Activated T-cell treated with anti-CD3 and anti-CD28 coated beads, Interleukin-2, amount 50 U/mL, for 1 hour (primary cell): ENCODE measurements at places on chromosomes 12 and 14.

DNA sequence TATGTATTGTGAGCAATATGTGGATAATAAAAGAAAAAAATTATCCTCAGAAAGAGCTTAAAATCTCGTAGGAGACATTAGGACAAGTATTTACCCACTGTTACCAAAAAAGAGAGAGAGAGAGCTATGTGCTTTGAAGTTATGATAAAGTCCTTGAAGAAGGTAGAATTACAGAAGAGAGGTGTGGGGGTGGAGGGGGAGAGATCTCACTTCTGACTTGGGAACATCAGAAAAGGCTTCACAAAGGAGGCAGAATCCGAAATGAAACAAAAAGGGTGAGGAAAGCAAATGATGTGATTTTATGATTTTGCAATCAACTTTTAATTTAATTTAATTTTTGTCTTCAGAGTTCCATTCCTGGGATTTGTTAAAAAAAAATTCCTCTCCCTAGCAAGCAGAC is 311.8 kb upstream of the ATP2B1 start:
- no peak for DNase-seq

DNA sequence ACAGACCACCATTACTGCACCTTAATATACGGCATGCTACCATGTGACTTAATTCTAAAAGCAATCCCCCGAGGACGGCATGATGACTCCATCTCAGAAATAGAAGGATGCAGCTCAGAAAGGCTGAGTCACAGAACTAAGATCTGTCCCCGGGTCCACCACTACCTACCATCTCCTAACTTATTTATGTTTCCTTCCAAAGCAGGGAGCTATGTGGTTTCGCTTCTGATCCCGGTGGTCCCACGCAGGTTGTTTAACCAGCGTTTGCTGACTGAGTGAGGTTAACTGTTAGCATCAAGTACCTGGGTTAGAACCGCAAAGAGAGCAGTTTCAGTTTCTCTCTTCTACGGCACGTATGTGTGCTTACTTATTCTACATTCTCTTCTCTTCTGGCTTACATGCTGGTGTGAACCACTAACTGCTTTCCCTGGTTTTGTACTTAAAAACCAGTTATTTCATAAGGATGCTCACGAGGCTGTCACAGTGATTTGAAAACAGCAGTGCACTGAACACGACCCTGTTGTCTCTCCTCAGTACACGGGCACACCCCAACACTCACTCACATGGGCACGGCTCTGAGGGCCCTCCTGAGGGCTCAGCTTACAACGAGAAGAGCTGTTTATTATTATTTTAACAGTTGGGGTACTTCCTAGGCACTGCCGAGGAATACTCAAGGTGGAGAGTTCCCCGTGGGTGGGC is 66.7 kb downstream of the CCDC88C start:
- DNase-seq = peak; percentile 58

DNA sequence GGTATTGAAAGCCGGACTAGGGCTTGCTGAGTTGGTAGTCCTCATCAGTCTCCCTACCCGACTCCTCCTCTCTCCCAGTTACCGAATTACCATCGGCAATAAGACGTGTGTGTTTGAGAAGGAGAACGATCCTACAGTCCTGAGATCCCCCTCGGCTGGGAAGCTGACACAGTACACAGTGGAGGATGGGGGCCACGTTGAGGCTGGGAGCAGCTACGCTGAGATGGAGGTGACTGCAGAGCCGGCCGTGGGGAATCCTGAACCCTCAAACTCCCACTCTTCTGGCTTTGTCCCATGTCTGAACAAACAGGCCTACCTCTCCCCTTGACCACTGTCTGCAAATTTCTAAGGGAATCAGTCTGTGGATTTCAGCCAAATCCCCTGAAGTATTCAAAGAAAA is 82.9 kb downstream of the ACACB start:
- no peak for DNase-seq

GRCh38 chr12:117134059-117134458 is 34.8 kb upstream of the TESC start:
- peak; percentile 49 for DNase-seq

GRCh38 chr14:102732924-102733323 is 44.3 kb upstream of the TRAF3 start:
- DNase-seq = peak; percentile 14

- no peak for DNase-seq
These were observed 53.6 kb downstream of the ERO1A start for GRCh38 chr14:52641745-52642144.

- DNase-seq = no peak
These were observed 558.7 kb upstream of the USP15 start for GRCh38 chr12:61701471-61701870.

GRCh38 chr12:43957732-43958372 is 122.0 kb downstream of the TMEM117 start:
- no peak for DNase-seq

DNA sequence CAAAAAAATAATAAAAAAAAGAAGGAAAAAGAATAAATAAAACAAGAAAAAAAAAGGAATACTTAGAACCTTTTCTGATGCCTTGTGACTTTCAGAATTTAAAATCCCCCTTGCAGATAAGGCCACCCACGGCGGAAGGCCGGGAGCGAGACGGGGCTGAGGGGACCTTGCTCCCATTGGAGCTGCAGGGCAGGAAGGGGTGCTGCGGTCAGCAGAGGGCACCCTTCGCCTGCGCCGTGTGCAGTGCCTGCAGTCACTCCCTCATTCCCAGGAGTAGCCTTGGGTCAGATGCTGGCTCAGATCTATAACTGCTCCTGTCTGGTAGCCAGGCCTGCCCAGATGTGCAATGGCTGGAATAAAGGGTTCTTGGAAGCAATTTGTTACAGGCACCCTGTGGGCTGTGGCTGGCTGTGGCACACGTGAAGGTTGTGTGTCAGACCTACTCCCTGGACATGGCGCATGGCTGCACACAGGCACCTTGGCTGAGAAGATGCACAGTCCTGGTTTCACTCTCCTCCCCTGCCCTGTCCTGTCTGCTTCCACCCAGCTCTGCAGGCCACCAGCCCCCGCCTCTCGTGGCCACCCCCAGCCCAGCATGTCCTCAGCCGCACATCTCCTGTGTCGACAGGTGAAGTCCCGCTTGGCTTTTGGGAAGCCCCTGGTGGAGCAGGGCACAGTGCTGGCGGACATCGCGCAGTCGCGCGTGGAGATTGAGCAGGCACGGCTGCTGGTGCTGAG is 13.4 kb upstream of the ALDH2 start:
- no peak for DNase-seq

GRCh38 chr12:124352839-124353238 is 57.9 kb downstream of the RFLNA start:
- DNase-seq = no peak

- DNase-seq = no peak
These were observed 141.1 kb downstream of the ANO6 start for GRCh38 chr12:45356822-45357538.

DNA sequence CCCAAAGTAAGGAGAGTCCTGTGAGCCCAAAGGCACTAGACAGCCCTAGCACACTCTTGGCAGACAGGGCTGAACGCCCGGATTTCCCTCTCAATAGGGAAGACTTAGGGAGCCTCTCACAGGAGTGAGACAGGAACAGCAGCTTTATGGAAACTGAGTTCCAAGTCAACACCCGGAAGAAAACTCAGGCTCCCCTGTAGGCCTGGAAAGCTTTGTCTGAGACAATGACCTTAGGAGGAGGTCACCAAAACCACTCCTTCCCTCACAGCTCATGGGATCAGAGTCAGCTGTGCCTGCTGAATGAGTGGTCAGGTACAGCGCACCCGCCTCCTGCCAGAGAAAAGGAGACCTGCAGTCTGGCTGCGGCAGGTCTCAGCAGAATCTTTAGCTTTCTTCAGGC is 229.5 kb downstream of the CACNA1C start:
- no peak for DNase-seq

GRCh38 chr14:102530828-102531478 is 21.4 kb upstream of the ANKRD9 start:
- no peak for DNase-seq

DNA sequence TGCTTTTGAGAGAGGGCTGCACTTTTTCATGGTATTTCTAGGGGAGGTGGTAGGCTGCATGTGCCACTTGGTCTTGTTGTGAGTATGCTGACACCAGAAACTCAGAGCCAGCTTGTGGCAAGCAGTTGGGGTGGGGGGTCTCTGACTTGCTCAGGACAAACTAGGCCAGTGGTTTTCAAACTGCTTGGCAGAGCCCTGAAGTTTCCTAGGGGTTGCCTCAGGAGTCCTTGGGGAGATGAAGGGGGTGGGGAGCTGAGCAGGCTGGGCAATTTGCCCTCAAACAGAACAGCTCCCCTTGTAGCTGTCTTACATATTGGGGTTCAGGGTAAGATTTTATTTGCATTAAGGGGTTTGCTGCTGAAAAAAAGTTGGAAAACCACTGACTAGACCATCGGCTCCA is 3.9 kb downstream of the BCL2L2 start:
- no peak for DNase-seq

DNA sequence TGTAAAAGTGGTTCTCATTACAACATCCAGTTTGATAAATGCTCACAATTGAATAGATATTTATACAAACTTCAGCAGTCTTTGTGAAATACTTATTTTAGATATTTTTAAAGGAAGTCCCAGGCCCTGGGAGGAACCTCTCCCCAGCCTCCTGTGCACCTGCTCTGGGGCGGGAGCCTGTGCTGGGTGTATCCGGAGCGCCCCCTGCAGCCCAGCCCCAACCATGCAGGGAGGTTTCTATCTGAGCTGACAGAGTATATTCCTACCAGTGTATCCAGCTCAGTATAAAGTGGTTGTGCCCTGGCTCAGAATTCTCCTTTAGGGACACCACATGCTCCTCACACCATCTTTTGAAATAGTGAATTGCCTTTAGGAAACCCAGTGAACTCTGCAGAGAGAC is 851.8 kb downstream of the TMEM121 start:
- DNase-seq = peak; percentile 53

- DNase-seq = no peak
These were observed 61.1 kb downstream of the ATP2A2 start for GRCh38 chr12:110342157-110342556.

GRCh38 chr14:48333221-48333920 is 658.0 kb upstream of the MDGA2 start:
- DNase-seq = no peak

DNA sequence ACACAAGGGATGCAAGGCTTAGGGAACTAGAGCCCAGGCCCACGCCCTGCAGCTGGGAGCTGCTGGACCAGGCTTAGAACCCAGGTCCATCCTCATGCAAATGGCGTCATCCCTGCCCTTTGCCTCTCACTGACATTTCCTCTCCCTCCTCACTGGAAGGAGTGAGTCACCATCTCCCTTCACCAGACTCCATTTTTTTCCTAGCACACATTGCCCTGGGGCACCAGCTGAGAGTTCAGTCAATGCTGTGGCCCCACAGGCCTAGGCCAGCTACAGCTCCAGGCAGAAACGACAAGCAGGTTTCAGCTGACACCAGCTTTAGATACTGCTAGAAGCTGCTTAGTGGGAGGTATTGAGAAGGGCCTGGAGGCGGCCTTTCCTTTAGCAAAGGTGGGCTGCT is 98.9 kb downstream of the RIMBP2 start:
- no peak for DNase-seq

GRCh38 chr14:64807551-64807950 is 72.2 kb downstream of the SPTB start:
- no peak for DNase-seq

- DNase-seq = no peak
These were observed 126.5 kb downstream of the NCOR2 start for GRCh38 chr12:124440841-124441381.

DNA sequence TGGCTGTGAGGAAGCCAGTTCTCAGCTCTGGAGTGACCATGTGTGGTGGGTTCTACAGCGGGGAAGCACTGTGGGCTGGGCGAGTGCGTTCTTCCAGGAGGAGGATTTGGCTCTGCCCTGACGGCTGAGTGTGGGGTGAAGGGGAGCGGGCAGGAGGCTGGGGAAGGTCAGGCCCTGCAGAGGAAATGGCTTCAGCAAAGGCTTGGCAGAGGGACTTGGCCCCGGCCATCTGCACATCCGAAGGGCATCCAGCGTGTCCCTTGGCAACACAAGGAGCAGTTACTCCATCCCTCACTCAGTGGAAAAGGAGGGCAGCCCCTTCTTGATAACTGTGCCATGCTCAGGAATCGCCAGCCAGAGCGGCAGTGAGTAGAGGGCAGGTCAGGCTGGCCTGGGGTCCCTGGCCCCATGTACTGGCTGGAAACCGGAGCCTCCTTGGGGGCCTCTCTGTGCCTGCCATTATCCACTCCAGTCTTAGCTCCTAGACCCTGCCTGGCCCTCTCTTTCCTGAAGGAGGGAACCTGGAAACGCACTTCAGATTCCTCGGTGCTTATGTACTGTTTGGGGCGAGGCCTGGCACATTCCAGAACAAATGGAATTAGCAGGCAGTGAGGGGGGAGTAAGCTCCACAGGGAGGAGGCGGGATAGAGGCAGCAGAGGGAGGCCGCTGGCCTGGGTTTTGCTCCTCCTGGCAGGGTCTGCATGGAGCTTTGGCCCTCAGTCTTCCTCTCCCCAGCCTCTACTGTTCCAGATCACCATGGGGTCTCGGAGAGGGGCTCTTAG is 133.6 kb upstream of the NCOR2 start:
- DNase-seq = no peak

DNA sequence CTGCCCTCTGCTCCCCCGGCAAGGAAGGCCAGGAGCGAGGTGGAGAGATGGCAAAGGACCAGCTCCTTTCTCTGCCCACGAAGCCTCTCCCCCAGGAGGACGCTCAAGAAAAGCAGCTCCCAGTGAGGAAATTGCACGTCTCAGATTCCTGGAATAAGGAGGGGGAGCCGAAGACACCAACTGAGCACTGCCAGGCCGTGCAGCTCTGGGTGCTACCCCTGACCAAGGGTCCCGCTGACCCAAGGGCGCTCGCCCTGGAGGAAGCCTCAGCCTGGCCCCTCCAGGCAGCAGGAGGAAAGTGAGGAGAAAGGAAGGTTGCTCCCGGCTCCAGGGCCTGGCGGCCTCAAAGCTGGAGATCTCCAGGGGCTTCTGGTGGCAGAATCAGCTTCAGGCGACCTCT is 174.1 kb upstream of the SFSWAP start:
- no peak for DNase-seq

DNA sequence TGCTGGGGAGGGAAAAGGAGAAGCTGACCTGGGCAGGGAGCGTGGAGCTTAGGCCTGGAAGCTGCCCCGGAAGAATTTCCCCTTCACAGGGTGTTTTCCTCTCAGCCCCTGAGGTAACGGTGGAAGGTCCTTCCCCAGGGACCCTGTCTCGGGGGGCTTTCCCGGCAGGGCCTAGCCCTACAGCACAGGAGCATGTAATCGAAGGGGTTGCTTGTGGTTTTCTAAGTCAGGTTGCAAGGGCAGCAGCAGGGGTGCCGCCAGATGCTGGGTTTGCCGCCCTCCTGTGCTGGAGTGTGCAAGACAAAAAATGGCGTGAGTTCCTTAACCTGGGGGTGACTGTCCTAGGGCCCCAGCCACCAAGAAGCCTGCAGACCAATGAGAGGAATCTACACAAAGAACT is 1.6 kb upstream of the KRT74 start:
- no peak for DNase-seq
